ENCODE measurements at places on chromosomes 4 and X. TPM values are rescaled to one million over a fixed set of nuclear protein-coding genes. Genes with fewer than 3 reads are reported as not detected.

Gene MAP3K15
- total RNA-seq: 3.6 TPM

Gene HHIP
- total RNA-seq: not detected

DNA sequence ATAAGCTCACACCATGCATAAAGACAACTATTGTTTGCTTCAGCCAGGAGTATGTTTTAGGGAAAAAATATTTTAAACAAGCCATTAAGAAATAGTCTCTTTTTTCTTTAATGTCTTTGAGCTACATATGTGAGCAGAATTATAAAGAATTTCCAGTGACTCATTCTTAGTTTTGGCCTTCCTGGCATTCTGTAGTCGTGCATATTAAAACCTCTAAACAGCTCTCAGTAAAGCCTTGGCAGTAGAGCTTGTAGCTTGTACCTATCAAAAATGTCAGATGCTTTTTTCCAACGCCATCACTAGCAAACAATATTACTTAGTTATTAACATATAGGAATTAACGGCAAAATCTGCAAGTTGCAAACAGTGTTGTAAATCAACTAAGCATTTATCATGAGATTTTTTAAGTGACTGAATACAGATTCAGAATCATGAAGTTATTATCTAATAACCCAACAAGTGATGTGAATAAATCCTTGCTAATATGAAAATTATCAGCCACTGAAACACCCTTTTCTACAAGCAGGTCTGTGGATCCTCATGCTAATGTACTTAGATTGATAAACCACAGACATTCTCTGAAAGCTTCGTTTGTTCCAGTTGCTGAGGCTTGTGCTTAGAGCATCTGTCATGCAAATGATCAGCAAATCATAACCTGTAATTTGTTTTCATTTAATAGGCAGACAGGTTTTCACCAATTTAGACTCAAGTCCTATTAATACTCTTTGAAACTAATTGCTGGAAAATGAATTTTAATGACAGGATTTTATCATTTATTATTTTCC is 412.0 kb upstream of the ATOH1 start:
- DNase-seq: no peak

Gene PABPC1L2A
- 0.20 TPM for total RNA-seq

DNA sequence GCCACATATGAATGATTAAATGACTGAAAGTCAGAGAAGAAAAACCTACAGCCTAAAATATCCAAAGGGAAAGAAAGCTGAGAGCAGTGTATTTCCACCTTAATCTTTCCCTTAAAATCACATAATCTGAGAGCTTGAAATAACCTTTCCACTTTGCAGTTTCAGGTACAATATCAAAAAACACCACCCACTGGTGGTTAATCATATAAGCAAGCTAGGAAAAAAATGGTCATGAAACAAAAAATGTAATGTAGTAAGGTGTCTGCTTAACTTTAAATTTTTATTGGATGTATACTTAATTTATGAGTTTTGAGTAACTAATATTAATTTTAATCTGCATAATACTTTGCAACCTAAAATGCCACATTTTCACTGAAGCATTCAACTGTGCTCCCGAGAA is 3.2 kb downstream of the PRDM5 start:
- DNase-seq: no peak
